ENCODE measurements at places on chromosomes 2 and 18.

DNA sequence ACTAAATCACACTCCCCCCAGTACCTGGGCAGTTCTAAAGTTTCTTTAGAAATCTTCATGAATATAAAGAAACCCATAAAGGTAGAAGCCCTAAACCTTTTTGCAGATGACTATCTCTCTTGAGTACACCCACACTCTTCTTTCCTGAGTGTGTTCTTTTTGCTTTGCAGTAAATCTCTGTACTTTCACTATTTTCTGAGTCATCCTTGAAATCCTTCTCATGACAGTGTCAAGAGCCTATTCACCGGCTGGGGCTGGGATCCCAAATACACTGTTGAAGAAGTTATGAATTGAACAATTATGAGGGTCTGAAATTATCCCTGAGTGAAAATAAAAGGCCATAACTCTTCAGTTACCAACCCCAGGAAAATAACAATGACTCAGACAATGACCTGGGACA, 133.9 kb upstream of the CCDC195 start:
- no peak for DNase-seq

DNA sequence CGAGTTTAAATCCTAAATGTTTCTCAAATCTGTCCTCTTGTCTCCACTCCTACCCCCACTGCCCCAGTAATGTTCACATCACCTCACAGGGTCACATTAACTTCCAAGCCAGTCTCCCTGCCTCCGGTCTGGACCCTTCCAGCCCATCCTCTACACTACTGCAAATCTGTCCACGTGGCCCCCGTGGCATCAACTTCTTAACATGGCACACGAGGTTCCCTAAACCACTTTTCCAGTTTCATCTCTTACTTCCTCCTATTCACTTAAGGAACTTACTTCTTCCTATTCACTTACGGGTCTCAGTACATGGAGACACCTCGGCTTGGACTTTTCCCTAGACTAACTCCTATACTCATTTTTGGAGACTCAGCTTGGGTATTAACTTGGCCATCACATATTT, 27.0 kb downstream of the MRPL33 start:
- DNase-seq = no peak

DNA sequence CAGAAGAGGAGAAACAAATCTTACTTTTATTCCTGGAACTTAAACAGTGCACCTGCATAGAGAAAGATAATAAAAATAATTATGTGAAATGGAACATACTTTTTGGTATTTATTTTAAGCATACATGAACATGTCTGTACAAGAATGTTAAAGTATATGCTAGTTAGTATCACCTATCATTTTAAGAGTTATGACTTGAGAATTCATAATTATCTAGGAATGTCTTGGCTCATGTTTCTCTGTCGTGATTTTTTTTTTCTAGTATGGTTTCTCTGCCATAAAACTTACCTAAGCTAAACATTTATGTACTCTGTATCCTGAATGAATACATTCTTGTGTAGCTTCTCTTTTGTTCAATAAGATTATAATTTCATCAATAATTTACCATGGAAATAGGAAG, 4.2 kb downstream of the SERPINB7 start:
- DNase-seq = no peak

DNA sequence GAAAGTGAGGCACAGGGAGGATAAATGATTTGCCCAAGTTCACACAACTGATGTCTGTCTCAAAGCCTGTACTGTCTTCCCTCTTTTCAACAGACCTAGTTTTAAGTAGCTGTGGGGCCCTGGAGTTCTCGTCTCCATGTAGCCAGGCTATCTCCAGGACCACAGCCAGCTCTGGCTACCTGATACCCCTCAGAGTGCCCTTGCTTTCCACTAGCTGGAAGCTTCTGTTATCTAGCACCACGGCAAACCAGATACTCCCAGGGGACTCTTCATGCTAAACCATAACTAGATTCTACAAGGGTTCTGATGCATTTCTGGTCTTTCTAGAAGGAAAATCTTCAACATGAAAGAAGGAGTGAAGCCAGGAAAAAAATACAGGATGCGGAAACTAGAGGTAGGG, 137.3 kb downstream of the GALNT14 start:
- no peak for DNase-seq

DNA sequence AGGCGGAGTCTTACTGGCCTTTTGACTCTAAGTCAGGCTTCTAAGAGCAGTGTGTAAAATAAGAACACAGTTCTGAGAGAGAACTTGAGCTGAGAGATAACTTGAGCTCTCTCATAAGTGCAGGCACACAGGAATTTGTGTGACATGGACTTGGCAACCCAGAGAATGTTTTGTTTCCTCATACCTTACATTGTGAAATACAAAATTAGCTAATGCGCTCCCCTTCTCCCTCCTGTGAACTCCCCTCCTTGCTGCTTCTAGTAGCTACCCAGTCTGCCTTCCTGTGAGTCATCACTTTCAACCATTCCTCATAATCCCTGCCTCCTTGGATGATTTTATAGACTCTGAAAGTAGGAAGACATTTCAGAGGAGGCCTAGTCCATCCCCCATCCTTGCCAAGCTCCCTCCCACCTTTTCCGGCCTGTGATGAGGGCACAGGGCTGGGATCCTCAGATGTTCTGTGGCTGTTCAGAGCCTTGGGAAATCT, 22.6 kb downstream of the FER1L5 start:
- no peak for DNase-seq

- DNase-seq = no peak
Observed at GRCh38 chr2:20444101-20444992, 2.5 kb upstream of the RHOB start.

- DNase-seq = no peak
Observed at GRCh38 chr18:35063875-35064690, 22.9 kb downstream of the MAPRE2 start.

DNA sequence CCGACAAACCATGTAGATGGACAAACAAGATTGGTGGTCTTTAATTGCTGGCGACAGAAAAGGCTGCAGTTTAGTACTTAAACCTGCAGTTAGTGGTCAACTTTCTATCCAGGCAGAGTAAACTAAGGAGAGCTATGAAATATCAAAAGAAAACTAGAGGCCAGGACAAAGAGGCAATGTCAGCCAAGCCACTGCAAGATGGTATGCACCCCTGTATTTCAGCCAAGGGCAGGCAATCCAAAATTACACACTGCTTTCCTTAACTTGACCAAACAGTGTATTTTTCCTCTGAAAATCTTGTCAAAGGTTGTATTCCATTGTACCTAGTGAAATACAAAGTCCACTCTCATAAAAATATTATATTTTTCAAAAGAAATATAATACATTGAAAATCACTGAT, 9.3 kb downstream of the NIFK start:
- DNase-seq = no peak

- DNase-seq = no peak
Observed at GRCh38 chr2:1226766-1227165, 186.5 kb upstream of the TPO start.
